Pancreas (tissue), 10 donors: ENCODE measurements at places on chromosomes 2 and 18.

DNA sequence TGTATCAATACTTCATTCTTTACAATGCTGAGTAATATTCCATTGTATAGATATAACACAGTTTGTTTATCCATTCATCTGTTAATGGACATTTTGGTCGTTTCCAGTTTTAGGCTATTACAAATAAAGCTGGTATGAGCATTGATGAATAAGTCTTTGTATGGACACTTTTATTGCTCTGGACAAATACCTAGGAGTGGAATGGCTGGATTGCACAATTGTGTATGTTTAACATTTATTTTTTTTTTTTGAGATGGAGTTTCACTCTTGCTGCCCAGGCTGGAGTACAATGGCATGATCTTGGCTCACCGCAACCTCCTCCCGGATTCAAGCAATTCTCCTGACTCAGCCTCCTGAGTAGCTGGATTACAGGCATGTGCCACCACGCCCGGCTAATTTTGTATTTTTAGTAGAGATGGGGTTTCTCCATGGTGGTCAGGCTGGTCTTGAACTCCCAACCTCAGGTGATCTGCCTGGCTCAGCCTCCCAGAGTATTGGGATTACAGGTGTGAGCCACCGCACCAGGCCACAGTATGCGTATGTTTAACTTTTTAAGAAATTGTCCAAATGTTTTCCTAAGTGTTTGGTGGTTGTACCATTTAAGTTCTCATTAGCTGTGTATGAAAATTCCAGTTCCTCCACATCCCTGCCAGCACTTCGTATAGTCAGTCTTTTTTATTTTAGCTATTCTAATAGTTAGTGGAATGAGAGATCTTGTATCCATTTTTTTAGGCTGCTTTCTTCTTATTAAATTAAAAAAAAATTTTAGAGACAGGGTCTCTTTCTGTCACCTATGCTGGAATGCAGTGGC lies 194.9 kb upstream of the HAAO start:
- DNase-seq = no peak

- no peak for DNase-seq
Measured at GRCh38 chr2:237497838-237498186, 10.8 kb downstream of the MLPH start.

- DNase-seq = peak; percentile 55
Measured at GRCh38 chr2:36965751-36966369, 476 bp downstream of the STRN start.

GRCh38 chr2:23250371-23250770 lies 134.6 kb upstream of the KLHL29 start:
- DNase-seq = no peak

- DNase-seq = no peak
Measured at GRCh38 chr2:203814661-203815540, 52.7 kb upstream of the CTLA4 start.
